ENCODE measurements at places on chromosomes 5 and 9.
A peak's percentile ranks its signal among the peaks of the same experiment; 100 is the strongest.

GRCh38 chr5:14871214-14872069 is at the start of gene ANKH:
Gene ANKH, minus strand, starts transcription at chr5:14871778. Its CDS starts 331 bp downstream, at chr5:14871447.
- DNase-seq = peak; percentile 73

DNA sequence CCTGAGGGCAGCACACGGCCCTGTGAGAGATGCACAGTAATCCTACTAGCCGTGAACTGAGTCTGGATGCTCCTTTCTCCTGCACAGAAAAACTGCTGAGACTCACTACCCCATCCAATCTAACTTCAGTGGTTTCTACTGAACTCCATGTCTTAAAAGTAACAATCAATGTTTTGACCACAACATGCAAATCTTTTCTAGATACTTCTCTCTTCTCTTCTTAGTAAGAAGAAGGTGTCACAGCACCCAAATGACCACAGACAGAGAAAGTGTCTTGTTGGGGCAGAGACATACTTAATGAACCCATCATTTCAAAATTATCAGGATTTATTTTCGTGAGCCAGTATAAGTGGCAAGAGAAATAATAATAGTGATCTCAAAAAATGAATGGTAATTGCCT is 285.8 kb upstream of the MEF2C start:
- DNase-seq = no peak

DNA sequence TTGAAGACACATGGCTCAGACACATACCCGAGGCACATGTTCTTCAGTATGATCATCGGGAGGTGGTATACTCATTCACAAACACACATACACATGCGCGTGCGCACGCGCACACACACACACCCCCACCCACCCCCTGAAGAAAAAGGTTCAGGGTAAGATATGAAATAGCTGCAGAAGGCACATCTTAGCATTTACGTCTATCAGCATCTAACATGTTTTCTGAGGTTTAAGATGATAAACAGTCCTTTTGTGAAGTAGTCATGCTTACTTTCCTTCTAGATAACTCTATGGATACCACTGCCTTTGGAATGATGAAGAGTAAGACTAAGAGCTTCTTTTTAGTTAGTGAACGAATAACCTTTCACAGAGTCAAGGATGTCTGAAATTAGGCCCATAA is 105.1 kb upstream of the GNA14 start:
- DNase-seq = no peak

- DNase-seq = no peak
These were observed 59.6 kb downstream of the C9orf152 start for GRCh38 chr9:110148384-110148783.

- DNase-seq = no peak
These were observed 156.2 kb upstream of the SLC44A1 start for GRCh38 chr9:105087910-105088898.

GRCh38 chr9:95091601-95092261 is 225.8 kb downstream of the FANCC start:
- DNase-seq = no peak

DNA sequence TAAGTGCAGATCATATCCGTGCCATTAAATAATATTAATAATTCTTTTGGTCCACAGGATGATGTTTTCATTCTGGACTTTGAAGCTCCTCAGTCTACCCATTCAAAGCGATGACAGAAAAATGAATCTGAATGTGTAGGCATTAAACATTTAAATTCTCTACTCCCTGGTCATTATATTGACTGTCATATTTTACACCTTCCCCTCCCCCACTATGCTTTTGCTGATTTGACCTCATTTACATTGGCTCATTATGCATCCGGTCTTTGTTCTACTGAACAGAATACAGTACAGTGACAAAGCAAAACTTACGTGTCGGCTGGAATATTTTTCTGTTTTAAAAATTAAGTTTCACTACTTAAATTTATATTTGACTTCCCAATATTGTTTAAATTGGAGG is 289.7 kb upstream of the TMEM161B start:
- DNase-seq = no peak

DNA sequence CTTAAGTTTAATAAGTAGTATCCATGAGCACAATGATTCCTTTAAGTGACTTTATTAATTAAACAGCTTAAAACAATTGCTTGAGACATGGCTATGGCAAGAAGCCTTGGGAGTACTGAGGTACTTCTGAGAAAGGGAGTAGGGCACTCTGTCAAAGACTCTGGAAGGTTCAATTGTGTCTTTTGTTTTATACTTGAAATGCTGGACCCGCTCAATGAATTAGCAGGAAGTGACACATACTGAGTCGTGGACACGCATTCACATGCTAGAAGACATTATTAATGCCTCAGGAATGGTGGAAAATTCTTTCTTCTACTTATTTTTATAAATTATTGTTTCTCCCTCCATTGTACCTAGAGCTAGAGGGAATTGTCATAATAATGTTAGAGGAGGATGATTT is 347.3 kb upstream of the ZNF608 start:
- DNase-seq = no peak
